ENCODE measurements at places on chromosomes 5 and 9.

DNA sequence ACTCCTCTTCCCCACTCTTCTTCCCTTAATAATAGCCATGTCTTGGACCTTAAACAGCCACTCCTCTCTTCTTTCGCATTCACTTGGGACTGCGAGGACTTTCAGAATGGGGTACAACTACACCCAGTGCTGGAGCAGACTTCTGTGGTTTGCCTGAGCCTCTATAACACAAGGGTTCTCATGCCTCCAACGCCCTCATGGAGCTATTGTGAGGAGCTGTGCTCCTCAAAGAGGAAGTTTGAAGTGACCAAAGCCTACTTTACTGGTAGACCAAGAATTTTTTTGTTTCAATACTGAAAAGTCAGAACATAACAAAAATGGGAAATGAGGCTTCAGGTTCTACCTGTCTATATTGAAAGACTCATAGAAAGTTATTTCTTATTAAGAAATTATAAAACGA, 316.4 kb downstream of the PIK3R1 start:
- DNase-seq = no peak

DNA sequence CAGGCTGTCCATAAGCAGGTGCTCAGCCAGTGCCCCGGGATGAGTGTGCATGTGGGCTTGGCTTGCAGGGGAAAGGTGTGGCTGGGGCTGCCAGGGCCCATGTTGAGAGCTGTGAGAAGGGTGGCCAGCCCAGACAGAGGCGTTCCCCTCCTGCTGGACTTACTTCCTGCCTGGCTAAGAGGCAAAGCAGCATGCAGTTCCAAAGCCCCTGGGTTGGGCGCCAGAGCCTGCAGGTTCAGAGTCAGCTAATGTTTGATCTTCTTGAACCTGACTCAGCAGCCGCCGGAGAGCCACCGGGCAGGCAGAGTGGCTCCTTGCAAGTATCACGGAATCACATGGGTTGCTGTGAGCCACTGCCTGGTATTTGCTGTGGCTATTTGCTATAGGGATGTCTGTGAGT, 168.4 kb upstream of the MAP1B start:
- DNase-seq = no peak

GRCh38 chr9:136050266-136050700, 44.8 kb downstream of the NACC2 start:
- DNase-seq = no peak

DNA sequence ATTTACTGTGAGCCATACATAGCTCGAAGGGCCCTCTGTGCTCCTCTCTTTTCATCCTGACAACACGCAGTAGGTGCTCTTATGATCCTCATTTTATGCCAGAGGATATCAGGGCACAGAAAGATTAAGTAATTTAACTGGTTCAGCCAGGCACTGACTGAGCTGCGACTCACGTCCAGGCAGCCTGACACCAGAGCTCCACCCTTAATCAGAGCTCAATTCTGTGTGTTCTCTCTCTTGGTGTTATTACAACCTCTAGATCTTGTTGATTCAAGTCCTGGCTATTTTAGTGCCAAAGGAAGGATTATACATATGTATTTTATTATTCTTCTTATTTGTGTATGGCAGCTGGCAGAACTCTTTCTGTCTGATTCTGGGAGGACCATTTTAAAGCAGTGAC, 59.7 kb downstream of the OSMR start:
- no peak for DNase-seq

DNA sequence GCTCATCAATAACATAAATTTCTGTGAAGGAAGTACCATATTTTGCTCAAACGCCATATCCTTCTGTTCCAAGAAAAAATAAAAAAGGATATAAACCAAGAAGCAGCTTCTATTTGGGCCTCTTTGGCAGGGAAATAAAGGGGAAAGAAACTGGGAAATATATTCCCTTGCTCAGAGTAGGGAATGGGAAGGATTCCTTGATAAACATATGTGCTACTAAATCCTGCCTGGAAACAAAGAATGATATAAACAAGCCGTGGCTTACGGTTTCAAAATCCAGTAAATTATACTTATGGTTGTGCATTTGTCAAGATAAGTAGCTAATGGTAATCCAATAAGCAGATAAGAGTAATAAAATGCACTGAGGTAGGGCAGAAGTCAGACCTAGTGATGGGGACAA, 481.6 kb downstream of the NTRK2 start:
- no peak for DNase-seq

DNA sequence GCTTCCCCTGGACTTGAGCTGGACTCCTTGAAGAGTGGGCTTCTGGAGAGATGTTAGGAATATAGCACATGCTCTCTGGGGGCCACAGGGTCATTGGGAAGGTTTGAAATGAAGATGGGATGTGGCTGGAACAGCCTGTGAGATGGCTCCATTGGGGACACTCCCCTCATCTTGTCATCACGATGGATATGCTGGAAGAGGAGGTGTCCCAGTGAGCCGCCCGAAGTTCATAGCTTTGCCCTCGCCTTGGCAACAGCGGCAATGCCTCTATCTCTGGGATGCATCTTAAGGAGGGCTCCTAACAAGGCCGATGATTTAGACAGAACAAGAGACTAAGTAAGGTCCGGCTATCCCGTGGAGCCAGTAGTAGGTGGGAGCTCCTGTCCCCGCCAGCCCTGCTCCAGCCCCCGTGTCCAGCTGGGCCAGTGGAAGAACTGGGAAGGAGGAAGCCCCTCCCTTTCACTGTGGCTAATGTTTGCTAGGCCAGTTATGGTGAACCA, 23.9 kb downstream of the AMBP start:
- no peak for DNase-seq

DNA sequence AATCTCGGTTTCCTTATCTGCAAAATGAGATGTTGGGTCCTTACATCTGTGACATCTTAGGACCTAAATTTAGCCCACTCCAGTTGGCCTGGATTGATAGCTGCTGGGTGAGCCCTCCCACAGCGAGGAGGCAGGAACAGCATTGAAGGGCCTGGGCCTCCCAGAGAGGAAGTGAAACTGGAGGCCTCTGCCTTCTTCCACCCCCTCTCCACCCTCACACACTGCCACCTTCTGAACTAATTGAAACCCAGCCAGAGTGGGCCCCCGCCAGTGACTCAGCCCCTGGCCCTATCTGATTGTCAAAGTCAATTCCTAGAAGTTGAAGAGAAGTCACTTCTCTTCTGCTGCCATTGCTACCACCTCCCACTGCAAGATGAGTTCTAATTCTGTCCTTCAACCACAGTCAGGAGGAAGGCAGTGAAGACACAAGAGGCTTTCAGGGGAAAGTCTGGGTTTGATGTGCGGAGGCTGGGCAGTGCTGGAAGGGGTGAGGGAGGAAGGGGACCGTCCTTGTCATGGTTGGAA, 55.2 kb upstream of the NEK6 start:
- DNase-seq = peak; percentile 65

DNA sequence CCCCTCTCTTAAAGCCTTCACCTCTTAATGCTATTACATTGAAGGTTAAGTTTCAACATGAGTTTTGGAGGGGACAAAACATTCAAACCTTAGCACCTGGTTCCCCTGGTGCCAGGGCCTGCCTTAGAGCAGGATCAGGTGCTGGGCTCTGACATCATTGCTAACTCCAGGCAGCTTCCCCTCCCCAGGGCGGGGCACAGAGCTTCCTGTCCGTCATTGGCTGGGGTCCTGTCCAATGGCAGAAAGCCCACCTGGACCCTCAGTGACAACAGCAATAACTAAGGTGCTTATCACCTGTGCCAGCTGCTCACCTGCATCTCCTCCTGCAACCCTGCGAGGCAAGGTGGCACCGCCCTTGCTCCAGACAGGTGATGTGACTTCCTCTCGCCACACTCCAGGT, 177.4 kb downstream of the NSG2 start:
- DNase-seq = no peak

- no peak for DNase-seq
Measured at GRCh38 chr5:158513490-158514318, 586.0 kb downstream of the EBF1 start.

- no peak for DNase-seq
Measured at GRCh38 chr5:81789033-81789432, 38.1 kb upstream of the SSBP2 start.

DNA sequence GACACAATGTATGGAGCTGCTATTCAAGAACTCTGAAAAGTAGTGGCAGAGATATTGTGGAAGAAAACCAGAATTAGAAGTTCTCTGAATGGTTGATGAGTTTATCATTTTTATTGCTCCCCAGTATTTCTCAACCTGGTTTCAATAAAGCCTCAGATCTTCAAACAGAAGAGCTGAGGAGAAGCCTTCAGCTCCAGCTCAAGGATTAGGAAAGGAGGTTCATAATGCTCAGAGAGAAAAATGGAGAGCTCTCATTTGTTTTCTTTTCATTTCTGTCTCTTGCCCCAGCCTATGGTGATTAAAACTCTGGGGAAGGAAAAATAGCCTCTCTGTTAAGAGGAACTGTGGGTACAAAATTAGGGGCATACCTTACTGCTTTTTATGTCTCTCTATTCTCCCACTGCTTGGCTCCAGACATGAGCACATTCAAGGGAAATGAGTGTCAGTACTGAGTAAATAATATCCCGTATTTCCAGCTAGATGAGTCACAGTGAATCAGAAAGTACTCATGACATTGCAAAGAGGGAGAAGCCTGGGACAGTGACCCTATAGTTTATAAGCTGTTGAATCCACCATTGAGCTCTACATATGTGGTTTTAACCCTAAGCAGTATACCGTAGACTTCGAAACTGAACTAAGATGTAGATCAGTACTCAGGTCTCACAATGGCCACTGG, 138.1 kb downstream of the EMB start:
- no peak for DNase-seq

- DNase-seq = no peak
Measured at GRCh38 chr5:134106991-134107701, 7.3 kb upstream of the TCF7 start.

- DNase-seq = no peak
Measured at GRCh38 chr5:12322042-12322441, 417.8 kb upstream of the CTNND2 start.

- DNase-seq = no peak
Measured at GRCh38 chr9:32596936-32597335, 24.0 kb upstream of the NDUFB6 start.

GRCh38 chr5:131379723-131380122, 115.9 kb downstream of the CDC42SE2 start:
- DNase-seq = peak; percentile 62

GRCh38 chr5:14663734-14664269, 716 bp upstream of the OTULIN start:
- no peak for DNase-seq

DNA sequence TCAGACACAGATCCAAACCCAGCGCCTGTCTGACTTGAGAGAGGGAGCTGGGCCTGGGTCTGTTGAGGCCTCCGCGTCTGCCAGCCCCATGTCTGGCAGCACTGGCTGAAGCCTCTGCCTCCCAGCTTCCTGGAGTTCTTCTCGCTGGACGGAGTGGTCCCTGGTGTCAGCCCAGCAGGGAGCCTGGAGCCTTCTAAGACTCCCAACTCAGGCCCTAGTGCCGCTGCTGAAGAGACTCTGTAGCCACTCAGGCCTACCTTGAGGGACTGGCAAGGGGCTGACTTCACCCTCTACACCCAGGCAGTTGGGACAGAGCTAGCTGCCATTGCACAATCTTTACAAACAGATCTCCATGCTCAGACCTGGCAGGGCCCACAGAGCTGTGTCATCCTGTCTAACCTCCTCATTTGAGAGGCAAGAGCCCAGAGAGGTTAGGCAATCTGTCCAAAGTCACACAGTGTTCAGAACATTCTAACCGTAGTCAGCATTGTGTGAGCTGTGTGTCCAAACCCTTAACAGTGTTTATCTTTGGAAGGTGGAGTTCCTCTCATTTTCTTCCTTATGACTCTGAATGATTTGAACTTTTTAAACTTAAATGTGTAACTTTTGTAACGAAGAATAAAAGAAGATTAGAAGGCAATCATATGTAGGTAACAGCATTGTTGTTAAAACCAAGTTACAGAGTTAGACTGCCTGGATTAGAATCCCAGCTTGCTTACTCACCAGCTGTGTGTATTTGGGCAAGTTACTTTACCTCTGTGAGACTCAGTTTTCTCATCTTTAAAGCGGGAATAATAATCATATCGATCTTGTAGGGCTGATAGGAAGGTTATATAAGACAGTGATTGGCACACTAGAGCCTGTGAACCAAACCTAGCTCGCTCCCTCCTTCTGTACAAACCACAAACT, 4.6 kb upstream of the DUSP1 start:
- no peak for DNase-seq
